Effector CD8-positive, alpha-beta T cell (primary cell): ENCODE measurements at places on chromosomes 7 and 10.

DNA sequence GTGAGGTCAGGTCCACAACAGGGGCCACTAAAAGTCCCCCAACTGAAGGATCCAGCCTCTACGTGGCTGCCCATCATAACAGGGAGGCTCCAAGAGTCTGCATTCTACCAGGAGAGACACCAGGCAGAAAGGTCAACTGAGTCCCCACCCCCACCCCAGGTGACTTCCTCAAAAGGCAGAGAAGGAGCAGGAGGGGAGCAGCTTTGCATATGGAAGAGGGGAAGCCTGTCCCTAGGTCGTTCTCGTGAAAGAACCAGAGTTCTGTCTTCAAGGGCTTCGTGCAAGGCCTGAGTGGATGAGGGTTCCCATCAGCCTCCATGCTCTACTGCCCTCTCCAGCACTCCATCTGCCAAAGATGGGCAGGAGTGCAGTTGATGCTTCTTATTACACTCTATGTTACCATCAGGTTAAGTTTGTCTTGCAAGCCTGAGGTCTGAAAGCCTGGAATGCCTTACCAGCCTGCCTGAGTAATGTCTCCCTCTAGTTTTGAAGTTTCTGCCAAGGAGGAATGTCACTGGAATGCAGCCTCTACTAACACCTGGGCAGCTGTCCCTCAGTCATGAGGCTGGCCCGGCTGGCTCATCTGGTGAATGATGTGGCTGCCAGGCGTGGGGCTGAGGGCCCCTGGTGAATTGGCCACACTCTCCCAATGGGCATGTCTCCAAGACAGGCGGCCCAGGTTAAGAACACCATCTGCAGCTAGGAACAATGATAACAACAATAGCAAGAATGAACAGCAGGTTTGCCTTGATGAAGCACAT lies 54.3 kb upstream of the SMNDC1 start:
- no peak for DNase-seq

- no peak for DNase-seq
Measured at GRCh38 chr7:322708-323111, 32.7 kb downstream of the FOXL3 start.

GRCh38 chr7:140263277-140263676 lies 86.5 kb upstream of the KDM7A start:
- no peak for DNase-seq

DNA sequence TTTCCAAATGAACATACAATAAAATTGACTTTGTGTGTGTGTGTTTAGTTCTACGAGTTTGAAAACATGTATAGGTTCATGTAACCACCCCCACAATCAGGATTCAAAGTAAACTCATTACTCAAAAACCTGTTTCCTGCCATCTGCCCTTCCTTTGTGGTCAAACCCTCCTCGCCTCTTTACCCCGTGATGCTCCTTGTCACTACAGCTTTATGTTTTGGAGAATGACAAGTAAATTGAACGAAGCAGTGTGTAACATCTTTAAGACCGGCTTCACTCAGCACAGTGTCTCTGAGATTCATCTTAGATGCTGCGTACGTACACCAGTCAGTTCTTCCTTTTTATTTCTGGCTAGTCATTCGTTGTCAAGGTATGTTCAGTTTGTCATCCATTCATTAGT lies 54.6 kb upstream of the MKI67 start:
- DNase-seq, result no peak
